ENCODE measurements at places on chromosomes 11 and 22.

DNA sequence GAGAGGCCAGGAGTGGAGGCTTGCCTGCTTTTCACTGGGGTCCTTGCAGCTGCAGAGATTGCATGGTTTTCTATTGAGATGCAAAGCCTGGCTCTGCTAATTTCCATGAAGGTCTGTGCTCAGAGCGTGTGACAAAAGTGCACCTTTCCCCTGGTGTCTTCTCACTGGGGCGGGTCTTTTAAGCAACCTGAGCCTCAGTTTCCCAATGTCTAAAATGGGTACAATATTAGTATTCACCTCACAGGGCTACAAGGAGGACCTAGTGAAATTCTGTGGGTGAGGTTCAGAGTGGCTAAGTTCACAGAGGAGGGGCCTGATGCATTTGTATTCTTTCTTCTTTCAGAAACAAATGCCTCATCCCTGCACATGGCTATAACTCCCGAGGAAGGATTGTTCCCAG is 20.3 kb downstream of the PPM1F start:
- DNase-seq = no peak

DNA sequence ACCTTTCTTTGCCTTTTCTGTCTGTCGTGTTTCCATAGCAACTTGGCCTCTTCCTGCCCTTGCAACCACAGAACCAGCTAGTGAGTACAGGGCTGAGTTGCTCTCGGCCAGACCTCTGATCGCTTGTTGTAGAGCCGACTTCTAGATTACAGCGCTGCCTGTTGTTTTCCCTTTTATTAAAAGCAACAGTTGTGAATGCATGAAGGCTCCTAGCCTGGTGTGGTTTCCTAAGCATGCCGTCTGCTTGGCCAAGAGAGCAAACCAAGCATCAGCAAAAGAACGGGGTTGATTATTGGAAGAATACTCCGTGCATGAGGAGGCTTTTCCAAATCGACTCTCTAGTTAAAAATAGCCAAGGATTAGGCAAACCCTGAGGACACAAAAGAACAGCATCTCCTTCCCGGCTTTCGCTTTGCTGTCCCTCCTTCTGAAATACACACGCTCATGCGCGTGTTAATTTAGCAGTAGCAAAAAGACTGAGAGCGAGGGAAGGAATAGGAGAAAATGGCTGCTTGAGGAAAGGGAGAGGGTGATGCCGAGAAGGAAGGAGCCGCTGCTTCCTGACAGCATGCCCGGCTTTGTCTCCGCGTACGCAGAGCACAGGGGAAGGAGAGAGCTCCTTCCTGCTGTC is 71.5 kb upstream of the TTC12 start:
- peak; percentile 47 for DNase-seq

- DNase-seq = no peak
Measured at GRCh38 chr11:100672498-100673033, 14.5 kb upstream of the ARHGAP42 start.

- no peak for DNase-seq
Measured at GRCh38 chr11:99257131-99257530, 236.4 kb downstream of the CNTN5 start.

- no peak for DNase-seq
Measured at GRCh38 chr11:73461335-73461840, 85.2 kb downstream of the RELT start.

DNA sequence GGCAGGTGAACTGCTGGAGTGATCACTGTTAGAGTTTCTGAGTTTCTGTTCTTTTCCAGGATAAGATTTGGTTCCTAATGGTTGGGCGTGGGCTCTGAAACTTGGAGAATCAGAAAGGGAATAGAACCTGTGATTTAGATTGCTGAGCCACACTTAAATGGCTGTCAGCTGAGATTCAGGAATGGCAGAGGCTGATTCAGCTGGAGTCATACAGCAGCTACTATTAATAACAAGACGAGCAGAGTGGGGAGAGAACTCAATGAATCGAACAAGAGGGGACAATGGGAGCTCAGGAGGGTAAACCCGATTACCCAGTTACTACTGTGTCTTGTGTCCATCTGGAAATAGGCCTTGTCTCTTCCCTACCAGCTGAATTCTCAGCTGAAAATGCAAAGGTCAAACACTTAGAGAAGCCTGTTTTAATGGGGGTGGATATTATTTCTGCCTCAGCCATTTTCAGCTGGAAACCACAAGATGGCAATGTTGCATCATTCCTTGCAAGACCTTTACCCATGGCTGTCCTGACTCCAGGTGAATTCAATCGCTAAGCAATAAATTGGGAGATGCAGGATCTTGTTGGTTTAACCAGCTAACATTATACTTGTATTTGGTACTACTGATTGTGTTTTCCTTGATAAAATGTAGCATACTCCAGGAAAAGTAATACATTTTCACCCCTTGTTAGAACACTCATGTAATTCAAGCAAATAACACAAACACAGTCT is 104.5 kb upstream of the RAG2 start:
- DNase-seq = peak; percentile 57

DNA sequence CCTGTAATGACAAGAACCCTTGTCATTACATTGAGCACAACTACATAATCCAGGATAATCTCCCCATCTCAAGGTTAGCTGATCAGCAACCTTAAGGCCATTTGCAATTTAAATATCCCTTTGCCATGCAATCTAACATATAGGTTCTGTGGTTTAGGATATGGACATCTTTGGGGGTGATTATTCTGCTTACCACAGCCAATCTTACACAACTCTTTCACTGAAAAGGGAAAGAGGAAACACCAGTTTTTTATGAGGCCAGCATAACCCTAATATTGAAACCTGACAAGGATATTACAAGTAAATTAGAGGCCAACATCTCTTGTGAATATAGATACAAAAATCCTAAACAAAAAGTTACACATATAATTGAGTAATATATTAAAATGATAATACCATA is 78.5 kb downstream of the CYP2R1 start:
- DNase-seq = no peak

GRCh38 chr11:15195454-15196200 is 80.9 kb downstream of the INSC start:
- DNase-seq = no peak

DNA sequence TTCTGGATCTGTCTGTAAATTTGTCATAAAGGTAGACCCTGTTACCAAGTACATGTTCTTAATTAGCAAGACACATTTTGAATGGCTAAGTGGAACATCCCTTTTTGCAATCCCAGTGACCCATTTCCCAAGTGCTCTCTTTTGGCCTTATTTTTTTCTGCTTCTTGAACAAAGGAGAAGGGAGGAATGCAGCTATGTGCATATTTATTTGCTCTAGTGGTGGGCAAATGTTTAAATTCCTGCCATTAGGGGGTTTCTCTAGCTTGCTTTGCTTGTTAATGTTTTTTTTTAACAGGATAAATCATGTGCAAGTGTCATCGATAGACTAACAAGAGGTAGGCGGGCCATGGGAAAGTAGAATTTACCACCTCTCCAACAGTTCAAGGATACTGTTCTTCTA is 135.7 kb downstream of the COMMD9 start:
- no peak for DNase-seq
